Stimulated activated CD8-positive, alpha-beta memory T cell treated with anti-CD3 and anti-CD28 coated beads, Interleukin-7, amount 100 ng/mL, for 48 hours (primary cell): ENCODE measurements at places on chromosomes 6 and 20.

GRCh38 chr6:141251286-141251685 is 881.4 kb upstream of the GJE1 start:
- no peak for DNase-seq

DNA sequence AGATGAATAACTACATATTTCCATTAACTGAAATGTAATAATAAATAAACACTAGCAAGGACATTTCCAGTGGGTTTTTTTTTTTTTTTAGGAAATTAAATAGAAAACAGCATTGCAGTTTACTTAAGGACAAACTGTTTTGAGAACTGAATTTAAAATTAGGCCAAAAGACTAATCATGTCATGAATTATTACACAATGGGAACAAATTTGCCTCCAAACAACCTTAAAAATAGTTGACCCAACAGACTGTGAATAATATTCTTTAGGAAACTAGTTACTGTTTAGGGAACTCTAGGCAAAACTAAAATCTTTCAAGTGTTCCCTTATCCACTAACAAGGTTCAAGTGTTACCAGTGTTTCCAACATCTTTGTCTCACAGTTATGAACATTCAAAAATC is 16.4 kb upstream of the COL12A1 start:
- no peak for DNase-seq

DNA sequence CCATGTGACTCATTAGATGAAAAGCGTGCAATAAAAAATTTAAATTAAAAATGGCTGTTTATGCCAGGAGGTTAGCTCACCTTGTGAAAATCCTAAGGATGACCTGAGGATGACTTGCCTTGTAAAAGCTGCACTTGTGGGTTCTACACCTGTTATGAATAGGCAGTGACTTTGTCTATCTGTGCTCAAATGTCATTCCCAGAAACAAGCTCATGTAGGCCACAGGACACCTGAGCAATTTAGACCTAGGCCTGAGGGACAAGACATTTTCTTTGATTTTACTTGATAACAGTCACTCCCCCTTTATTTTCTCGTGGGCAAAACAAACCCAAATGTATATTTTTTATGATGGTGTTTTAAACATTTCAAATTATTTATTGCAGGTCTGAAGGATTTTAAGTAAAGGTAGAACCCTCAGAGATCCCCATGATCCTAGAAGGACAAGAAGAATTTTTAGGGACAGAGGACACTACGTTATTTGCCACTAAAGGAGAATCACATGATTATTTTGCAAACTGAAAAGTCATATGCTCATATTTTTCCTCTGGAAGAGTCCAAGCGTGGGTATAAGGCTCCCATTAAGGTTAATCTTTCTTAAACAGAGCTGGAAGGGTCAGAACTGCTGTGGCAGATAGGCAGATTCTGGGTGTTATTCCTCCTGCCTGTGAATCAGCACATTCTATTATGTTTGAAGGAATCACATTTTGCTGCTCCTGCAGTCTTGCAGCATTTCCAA is 277.5 kb upstream of the MAN1A1 start:
- no peak for DNase-seq

DNA sequence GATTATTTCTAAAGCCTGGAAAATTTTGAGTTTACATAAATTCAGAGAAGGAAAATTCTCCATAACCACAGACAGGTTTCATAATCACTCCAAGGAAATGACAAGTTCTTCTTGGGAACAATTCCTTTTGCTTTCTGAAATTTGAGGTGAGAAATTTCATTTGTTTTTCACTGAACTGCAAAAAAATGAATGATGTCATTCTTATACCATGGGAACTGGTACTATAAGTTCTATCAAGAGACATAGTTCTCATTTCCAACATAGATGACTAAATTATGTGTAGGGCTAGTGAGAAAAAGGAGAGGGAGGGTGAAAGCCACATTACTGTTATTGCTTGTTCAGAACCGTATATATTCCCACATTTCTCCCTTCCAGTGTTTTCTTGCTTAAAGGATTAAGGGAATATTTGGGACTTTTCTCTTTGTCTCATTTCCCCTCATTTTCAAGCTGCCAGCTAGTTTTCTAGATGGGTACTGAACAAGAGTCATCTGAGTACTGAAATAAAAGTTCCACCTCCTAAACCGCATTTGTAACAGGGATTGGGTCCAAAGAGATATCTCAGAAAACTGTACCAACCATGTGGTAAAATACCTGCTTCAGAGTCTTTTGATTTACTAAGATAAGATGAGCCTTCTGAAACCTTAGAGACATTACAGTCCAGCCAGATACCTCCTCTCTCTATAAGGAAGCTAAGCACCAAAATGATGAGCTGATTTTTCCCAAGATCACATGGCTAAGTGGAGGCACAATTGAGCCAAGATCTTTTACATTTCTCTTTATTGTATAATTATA is 144.3 kb upstream of the PRDM1 start:
- no peak for DNase-seq

DNA sequence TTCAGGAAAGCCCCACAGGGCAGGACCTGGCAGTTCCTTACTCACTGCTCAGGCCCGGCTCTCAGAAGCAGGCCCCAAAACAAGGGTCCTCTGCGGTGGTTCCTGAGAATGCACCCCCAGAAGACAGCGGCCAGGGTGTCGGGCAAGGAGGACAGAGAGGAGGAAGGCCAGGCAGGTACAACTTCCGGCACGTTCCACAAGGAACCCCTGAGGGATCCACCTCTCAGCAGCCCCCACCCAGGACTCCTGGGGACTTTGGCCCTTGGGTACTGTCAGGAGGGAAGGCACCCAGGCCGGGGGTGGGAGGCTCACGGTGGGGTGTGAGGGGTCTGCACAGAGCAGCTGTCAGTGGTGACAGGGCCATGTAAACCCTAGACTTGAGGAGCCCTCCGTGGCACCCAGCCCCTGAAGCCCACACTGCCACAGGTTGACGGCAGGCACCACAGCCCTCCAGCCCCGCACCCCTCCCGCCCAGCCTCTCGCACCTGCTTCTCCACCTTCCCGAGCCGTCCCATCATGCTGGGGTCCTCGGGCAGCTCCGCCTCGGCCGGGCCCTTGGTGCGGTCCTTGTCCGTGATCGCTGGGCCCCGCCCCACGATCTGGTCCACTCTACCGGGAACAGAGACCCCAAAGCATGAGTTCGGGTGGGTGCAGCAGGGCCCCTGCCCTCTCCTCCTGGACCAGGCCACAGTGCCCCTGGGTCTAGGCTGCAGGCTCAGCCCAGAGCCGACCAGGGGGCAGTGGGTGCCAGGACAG is 47.0 kb upstream of the CHRNA4 start:
- DNase-seq: no peak

GRCh38 chr20:11891077-11891775 is 26.5 kb upstream of the BTBD3 start:
- DNase-seq: no peak

- DNase-seq: no peak
These were observed 236.2 kb downstream of the TBX18 start for GRCh38 chr6:84528201-84528600.

DNA sequence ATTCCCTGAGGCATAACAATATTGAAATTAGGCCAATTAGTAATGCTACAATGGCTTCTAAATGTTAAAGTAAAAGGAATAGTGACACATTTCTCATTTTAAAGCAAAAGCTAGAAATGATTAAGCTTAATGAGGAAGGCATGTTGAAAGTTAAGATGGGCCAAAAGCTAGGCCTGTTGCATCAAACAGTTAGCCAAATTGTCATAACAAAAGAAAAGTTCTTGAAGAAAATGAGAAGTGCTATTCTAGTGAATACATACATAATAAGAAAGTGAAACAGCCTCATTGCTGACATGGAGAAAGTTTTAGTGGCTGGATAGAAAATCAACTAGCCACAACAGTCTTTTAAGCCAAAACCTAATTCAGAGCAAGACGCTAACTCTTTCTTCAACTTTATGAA is 12.9 kb downstream of the OR2A4 start:
- no peak for DNase-seq

DNA sequence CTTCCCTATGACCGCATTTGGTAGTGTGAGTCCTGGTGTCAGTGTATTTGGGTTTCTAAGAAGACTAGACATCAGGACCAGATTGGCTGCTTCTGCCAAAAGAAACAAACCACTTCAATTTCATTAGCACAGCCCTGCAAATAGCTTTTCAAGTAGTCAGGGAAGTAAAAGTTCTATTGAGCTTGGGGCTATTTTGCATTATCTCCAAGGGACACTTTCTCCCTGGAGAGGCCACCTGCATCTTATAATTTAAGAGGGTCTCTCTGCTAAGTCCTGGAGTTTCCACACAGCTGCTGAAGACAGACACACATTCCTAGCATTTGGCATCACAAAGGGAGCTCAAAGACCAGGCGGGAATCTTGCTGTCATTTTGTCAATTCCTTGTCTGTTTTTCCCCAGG is 141.2 kb downstream of the BMP2 start:
- DNase-seq: no peak

DNA sequence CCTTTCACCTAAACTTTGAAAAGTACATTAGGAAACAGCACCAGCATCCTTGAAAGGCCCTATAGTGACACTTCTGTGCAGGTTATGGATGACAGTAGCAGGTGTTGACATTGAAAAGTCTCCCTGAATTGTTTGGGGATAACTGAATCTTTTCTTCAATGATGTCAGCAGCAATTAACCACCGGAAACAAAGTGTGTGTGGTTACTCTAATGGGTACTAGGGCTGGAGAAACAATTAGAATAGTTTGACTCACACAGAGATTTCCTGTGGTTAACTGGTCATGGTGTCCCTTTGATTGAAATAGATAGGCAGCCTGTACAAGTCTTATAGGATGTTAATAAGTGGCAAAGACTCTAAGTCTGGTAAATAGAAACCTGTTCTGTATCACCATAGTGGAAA is 189.1 kb downstream of the TBX18 start:
- DNase-seq: no peak

DNA sequence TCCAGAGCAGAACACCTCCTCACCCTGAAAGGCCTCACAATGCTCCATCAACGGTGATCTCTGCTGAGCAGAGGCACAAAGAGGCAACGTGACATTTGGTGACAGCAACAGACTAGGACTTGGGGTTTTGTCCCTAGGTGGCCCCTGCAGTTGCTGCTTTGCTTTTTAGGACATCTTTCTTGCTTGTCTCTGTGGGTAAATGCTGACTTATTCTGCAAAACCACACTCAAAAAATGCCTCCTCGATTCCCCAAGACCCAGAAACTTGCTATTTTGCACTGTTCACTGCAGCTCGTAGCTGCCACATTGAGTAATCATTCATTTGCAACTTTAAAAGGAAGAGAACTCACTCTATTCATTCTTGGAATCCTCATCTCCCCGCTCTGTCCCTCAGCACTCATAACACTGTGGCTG is 209.9 kb downstream of the LY86 start:
- peak; percentile 28 for DNase-seq

DNA sequence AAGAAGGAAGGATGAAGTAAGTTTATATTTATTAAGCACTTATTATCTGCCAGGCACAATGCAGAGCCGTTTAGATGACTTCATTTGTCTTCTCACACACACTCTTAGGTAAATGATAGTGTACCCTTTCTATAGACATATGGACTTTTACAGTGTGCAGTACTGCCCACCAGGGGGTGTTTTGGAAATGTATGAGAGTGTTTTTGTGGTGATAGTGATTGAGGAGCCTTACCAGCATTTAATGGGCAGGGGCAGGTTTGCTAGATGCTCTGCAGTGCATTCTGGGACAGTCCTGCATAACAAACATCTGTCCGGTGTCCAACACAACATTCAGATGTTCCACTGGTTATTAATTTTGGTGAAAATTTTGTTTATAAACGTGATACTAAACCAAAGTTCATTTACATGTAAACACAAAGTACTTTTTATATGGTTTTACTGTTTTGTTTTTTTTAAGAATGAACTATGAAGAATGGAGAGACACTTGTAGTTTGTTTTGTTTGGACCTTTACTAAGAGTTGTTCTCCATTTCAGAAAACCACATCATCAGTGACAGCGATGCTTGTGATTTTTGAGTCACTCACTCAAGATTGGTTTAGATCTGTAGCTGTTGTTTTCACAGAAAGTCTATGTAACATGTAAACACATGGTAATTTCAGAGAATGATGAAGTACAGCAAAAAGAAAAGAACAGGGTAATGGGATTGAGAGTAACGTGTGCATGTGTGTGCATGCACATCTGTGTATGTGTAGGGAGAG is 19.9 kb downstream of the KCNS1 start:
- no peak for DNase-seq

- DNase-seq: no peak
These were observed 84.2 kb downstream of the SSR1 start for GRCh38 chr6:7228662-7229375.

GRCh38 chr20:5002077-5002413 is 735 bp upstream of the SLC23A2 start:
- DNase-seq: no peak

GRCh38 chr6:35088281-35089215 is 52.6 kb downstream of the TCP11 start:
- no peak for DNase-seq

DNA sequence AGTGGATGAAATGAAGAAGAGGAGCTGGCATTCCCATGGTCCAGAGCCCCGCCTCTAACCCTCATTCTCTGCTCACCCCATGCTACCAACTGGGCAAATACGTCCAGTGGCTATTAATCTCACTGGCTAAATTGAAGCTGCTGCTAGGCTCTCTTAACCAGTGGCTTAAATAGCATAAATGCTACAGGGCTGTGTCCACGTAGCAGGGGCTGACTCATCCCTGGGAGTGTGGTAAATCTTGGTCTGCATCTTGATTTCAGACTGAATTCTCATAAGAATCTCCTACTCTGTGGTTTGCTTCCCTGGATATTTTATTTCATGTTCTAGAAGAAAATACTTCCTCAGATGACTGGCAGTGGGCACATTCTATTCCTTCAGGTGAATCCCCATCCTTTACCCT is 193.1 kb upstream of the ARG1 start:
- no peak for DNase-seq

- no peak for DNase-seq
These were observed 64.9 kb downstream of the SYCP2L start for GRCh38 chr6:10951675-10952282.

GRCh38 chr6:170167657-170168159 is 123.2 kb downstream of the DLL1 start:
- no peak for DNase-seq

DNA sequence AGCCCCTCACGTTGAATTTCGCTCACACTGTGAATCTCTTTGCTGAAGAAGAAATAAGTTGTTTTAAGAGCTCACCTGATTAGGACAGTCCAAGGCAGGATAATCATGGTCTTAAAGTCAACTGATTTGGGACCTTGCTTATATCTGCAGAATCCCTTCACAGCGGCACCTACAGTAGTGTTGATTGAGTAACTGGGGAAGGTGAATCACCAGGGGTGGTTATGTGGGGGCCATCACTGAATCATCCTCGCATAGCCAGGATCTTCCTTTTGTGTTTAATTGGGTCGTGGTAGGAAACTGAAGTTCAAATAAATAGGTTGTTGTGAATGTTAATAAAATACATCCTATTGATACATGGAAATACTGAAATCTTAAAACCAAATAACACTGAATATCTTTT is 20.2 kb upstream of the MICA start:
- peak; percentile 29 for DNase-seq
